Heart right ventricle (tissue), 16 donors: ENCODE measurements at places on chromosomes 2 and 18. TPM values are rescaled to one million over a fixed set of nuclear protein-coding genes. Genes with fewer than 3 reads are reported as not detected.

GRCh38 chr2:176637486-176638166, 368.4 kb downstream of the MTX2 start:
- DNase-seq = peak; percentile 34

The UGT1A7 gene
- not detected for polyA plus RNA-seq

- DNase-seq = no peak
These were observed 373.5 kb downstream of the EN1 start for GRCh38 chr2:118473846-118474540.

DNA sequence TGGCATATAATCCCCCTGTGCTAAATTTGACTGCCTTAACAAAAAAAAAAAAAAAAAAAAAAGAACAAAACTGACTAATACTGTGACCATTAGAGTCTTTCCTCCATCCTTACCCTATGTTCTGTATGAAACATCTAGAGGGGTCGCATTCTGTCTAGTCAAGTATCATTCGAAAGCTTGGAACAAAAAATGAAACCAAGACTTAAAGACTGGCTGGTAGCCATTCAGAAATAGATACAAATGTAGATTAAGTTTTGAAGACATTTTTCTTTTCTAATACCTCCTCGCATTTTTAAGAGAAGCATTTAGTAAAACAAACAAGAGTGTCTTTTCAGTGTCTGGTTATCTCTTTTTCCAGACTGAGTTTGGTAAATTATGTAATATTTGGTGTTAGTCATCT, 66.7 kb downstream of the SPATS2L start:
- no peak for DNase-seq

The RND3 gene
- 22.3 TPM for polyA plus RNA-seq

- DNase-seq = no peak
These were observed 84.9 kb downstream of the BAZ2B start for GRCh38 chr2:159531475-159531874.

The CTAGE1 gene
- not detected for polyA plus RNA-seq

The TGFA gene
- 0.17 TPM for polyA plus RNA-seq

The M1AP gene
- polyA plus RNA-seq = 0.44 TPM

The CHMP3 gene
- polyA plus RNA-seq = 96.7 TPM

DNA sequence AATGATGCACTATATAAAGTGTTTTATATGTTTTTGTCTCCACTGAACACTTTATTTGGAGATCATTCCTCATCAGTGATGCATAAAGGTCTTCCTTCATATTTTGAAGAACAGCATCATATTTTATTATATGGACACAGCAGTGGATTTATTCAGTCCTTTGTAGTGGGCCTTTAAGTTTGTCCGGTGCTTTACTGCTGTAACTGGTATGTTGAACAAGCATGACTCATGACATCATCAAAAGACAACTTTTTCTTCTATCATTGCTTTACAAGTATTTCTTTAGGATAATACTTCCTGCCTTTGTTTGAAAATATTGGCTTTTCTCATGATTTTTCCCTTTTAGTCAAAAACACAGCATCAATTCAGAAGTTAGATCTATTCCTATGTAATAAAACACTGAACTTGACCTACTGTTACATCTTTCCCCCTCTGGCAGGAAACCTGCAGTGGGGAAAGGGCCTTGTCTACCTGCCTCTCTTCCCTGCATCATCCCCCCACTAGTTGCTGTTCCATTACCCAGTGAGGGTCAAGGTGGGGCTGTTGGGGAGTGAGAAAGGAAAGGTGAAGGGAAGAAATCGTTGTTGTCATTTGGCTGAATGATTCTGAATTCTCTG, 241.2 kb downstream of the CYP26B1 start:
- no peak for DNase-seq

DNA sequence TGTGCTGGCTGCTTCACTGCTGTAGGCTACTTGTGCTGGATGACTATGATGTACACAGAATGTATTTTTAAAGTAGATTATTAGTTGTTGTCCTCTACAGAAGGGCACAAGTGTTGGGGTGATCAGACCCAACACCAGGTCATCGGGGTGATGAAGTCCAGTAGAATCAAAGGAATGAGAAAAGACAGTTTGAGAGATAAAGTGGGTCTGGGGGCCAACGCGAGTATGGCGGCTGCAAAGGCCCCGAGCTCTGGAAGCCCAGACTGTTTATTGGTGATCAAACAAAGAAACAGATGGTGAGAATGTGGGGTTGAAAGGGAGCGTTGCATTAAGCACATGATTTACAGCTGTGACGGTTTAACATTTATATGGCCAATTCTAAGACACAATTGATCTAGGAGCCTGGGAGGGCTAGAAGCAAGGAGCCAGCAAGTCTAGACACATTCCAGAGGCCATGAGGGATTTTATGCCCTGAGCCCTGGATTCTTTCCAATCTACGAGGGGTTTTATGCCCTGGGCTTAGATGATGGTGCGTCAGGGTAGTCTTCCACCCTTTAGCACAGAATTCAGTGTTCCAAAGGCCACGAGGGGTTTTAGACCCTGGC, 153.5 kb downstream of the AGPS start:
- no peak for DNase-seq

DNA sequence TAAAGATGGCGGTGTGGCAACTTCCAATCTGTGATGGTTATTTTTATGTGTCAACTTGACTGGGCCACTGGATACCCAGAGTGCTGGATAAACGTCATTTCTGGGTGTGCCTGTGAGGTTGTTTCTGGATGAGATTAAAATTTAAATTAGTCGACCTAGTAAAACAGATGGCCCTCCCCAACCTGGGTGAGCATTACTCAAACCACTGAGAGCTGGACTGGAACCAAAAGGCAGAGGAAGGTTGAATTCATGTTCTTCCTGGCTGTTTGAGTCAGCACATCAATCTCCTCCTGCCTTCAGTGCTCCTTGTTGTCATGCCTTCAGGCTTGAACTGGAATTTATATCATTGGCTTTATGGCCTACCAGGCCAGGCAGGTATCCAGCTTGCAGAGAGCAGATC, 190.8 kb upstream of the RGPD4 start:
- DNase-seq = no peak

DNA sequence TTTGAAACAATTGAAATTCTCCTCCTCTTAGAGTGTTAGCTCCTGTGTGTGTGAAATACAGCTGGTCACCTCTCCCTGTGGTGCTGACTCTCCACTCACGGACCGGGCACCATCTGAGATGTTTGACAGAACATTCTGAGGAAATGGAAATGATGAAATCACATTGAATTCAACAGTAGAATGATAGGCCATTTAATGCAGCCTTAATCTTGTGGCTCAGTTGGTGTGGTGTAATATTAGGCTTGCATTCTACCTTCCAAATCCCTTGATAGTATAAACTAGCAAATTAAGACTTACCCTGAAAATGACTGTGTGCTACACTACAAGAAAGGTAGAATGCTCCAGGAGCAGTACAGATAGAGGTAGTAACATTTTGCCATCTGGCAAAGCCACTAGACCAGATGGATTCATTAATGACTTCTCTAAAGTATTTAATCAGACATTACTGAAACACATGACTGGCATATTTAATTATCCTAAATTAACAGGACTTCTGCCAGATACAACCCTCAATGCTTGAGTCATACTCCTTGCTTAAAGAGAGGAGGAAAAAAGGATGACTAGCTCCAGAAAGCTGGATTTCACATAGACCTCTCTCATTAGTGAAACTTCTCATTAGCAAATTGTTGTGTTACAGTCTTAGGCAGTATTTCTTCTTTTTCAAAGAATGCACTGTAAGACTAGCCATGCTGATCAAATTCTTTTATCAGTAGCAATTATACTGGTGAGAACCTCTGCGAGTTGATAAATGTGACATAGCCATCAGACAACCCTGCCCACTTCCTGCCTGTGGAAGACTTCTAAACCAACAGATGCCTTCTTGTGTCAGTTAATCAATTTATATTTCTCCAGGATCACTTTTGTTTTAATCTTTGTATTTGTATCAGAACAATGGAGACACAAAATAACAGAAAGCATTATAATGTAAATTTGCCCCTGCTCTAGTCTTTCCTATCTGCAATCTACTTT, 80.6 kb downstream of the EML6 start:
- DNase-seq = no peak

DNA sequence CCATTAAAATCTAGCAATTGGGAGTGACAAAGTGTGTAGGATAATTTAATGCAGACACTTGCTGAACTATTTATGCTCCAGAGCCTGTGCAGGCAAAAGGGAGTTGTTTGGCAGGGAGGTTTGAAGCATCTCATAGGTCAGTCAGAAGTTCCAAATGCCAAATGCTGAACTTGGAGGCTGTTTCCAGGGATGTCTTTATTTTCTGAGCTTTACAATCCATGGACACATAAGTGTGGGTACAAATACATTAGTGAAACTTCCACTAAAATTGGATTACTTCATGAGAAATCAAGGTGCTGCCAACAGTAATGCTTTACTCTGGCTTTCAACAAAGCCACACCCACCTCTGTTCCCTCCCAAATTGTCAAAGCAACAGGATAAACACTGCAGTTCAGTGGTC, 422.1 kb upstream of the SETBP1 start:
- DNase-seq = no peak

The FOXD4L1 gene
- polyA plus RNA-seq = not detected

The SLC16A14 gene
- polyA plus RNA-seq = 1.0 TPM

The TNFRSF11A gene
- 0.33 TPM for polyA plus RNA-seq

- no peak for DNase-seq
These were observed 72.2 kb upstream of the THUMPD2 start for GRCh38 chr2:39851251-39851650.
